Type B pancreatic cell (in vitro differentiated cells): ENCODE measurements at places on chromosomes 1 and 21. TPM values are rescaled to one million over a fixed set of nuclear protein-coding genes. Genes with fewer than 3 reads are reported as not detected.

Gene CFHR5
- total RNA-seq: not detected in 2 replicates

GRCh38 chr1:14955976-14956375 lies 197.6 kb upstream of the TMEM51 start:
- no peak for DNase-seq

- DNase-seq: no peak
These were observed 6.0 kb downstream of the PLEKHG5 start for GRCh38 chr1:6485168-6486101.

DNA sequence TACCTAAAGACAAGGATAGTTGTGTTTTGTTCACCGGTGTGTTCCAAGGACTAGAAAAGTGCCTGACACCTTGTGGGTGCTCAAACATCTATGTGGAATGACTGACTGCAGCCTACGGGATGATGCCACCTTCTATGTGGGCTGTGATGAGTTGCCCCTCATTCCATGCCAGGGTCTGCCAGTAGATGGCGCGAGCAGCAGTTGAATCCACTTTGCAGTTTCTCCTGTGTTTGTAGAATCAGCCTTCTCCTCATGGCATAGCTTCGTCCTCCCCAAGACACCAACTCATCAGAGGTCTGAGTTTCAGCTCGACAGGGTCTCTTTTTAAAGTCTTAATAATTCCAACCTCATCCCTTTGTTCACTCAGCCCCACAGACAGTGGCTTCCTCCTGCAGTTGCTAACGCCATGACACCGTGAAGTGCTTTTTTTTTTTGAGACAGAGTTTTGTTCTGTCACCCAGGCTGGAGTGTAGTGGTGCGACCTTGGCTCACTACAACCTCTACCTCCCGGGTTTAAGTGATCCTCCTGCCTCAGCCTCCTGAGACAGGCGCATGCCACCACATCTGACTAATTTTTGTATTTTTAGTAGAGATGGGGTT lies 133.7 kb downstream of the CAPN8 start:
- DNase-seq: no peak

DNA sequence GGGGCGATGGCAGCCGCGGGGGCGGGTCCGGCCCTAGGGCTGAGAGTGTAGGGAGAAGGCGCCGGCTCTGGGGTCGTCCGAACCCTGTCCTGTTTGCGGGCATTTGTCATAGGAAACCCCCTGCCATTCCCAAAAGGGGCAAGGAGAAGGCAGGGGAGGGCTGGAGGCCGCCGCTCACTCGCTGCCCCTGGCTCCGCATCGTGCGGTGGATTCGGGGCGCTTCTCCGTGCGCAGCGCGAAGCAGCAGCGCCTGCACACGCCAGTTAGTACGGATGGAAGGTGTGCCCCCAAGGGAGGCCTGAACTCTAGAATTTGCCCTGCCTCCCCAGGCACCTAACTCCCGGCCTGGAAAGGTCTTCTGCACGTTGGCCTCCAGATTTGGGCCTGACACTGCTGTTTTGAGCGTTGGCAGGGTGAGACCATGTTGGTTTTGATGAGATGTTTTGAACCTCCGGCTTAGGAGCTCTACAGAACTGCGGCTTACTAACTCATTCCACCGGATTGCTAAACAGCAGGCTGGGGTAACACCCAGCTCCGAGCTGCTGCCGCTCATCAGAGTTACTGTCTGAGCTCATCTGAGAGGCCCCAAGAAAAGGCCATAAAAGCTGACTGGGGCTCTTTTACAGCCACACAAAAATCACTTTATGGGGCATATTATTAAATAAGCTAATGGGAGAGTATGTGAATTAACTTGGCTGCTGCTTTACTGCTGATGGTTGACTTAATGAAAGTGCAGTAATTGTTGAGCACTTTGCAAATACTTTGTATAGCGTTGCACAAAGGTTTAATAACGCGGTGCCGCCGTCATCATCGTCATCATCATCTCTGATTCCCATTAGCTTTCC lies 987 bp downstream of the GPR137B start:
- no peak for DNase-seq

DNA sequence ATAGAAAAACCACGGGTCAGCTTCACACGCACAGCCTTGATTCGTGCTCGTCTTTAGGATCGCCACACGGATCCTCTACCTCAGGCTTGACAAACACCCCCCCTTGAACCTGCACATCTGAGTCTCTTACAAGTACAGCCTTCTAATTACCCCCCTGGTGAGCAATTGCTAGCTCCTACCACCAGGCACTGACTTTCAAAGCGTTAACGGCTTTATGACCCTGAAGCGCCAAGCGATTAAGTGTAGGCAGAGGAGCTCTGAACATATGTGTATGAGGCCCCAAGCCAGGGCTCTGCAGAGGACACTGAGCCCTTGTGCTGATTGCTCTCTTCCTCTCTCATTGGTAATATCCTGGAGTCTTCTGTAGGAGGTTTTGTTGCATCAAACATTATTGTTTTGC lies 55.7 kb upstream of the EPHA8 start:
- no peak for DNase-seq

GRCh38 chr1:86706018-86706635 lies 1.8 kb downstream of the SH3GLB1 start:
- no peak for DNase-seq

Gene GART
- total RNA-seq: 63.6 and 107 TPM in 2 replicates

Gene MAN1C1
- 6.4 and 9.1 TPM in 2 replicates for total RNA-seq

DNA sequence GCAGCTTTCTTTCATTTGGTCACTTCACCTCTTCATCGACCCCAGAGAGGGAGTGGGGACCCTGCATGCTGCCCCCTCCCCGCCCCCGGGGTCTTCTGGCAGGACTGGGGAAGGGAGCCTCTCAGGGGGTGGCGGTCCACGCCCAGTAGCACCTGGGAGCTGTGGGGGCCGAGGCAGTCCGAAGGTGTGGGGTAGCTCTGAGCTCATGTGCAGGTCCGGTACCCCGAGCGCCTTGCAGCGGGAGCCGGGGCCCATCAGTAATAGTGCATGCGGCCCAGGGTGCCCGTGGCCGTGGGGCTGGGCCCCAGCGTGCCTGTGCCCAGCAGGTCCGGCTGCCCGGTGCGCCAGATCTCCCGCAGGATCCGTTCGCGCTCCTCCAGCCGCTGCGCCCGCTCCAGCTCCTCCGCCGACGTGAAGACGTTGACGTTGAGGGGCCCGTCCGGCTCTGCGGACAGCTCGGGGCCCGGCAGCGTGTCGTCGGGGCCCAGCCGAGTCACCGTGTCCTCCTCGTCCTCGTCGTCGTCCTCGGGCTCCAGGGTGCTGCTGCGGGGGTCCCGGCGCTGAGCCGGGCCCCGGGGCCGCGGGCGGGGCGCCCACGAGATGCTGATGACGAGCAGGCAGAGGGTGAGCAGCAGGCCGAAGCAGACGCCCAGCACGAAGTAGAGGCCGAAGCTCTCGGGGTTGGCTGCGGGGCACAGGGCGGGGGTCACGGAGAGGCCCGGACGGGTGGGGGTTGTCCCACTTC lies 1.2 kb downstream of the EVA1B start:
- DNase-seq: no peak

- DNase-seq: no peak
These were observed 151.2 kb downstream of the MATN1 start for GRCh38 chr1:30572192-30572591.

GRCh38 chr1:230068952-230069684 lies 2.1 kb downstream of the GALNT2 start:
- no peak for DNase-seq

Gene GLIS1
- 0.17 and 2.1 TPM in 2 replicates for total RNA-seq

DNA sequence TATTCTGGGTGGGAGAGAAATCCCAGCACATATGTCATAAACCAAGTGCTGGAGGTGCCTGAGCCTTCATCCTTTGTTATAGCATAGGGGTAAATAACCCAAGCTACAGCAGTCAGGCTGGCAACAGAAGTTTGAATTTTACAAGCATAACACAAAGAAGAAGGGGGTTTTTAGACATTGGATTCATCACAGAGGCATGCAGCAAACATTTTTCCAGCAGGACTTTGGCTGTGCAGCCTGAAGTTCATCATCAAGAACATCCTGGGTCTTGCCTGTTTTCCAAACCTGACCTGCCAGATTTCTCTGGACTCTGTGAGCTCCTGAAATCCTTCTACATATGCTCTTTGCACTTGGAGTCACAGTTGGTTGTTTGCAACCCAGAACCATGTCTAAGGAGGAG lies 16.2 kb downstream of the PTGER3 start:
- no peak for DNase-seq

Gene GPR37L1
- total RNA-seq: 0.12 and 0.24 TPM in 2 replicates

Gene AMY2A
- not detected in 2 replicates for total RNA-seq

- DNase-seq: no peak
These were observed 206.9 kb downstream of the USH2A start for GRCh38 chr1:216216305-216216704.

DNA sequence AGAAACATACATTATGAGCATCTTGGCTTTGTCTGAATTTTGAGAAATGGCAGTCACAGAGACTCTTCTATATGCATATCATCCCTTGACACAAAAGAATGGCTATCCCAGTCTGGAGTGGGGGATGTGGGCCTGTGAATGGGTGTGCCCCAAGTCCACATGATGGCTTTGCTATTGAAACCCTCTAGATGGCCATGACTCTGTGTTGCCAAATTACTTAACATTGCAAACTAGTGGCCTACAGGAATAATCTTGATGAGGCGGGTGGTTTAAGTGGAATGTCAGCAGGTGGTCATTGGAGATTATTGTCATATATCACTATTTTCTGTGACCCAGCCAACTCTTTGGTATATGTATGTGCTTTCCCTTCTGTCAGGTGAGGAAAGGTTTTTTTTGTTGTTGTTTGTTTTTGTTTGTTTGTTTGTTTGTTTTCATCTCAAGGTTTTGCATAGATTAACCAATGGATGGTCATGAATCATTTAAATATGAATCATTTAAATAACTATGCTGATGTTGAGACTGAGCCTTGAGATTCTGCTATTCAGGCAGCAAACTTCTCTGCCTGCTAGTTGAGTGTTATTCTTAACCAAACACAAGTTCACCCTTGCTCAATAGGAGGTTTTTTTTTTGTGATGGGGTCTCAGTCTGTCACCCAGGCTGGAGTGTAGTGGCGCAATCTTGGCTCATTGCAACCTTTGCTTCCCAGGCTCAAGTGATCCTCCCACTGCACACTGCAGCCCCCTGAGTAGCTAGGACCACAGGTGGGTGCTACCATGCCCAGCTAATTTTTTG lies 103.0 kb downstream of the NOS1AP start:
- DNase-seq: no peak
